ENCODE measurements at places on chromosomes 12 and 14. TPM values are rescaled to one million over a fixed set of nuclear protein-coding genes. Genes with fewer than 3 reads are reported as not detected.

The SMOC1 gene
- total RNA-seq: 14.1 TPM

DNA sequence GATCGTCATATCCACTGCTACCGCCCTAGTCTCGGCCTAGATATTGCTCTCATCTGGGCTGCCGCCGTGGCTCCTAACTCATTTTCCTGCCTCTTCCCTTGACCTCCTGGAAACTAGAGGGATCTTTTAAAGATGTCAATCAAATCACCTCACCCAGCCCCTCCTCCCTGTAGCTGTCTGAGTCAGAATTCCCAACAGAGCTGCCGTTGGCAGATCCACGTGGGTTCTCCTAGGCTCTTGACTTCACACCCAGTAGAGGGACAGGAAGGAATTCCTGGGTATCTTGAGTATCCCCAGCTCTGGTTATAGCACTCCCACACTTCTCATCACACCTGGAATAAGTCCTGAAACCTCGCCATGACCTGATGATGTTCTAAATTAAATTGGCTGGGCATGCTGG, 11.9 kb downstream of the TGFB3 start:
- ATAC-seq: no peak

DNA sequence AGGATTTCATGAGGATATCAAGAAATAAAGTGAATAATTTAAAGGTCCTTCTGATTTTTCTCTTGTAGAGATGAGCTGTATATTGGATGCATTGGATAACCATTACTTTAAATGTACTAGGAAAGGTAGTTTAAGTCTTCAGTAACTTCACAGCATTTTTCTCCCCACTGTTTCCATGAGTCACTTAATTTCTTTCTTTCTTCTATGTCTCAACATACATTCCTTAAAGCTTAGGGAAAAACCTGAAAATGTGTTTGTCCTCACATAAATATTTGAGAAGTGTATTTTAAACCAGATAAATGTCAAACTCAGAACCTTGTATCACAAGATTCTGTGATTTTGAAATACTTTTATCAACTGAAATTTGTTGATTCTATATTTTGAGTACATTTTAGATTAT, 1970.2 kb upstream of the FLRT2 start:
- ATAC-seq: no peak

- no peak for ATAC-seq
These were observed 342.7 kb downstream of the CACNA1C start for GRCh38 chr12:2395354-2395977.

DNA sequence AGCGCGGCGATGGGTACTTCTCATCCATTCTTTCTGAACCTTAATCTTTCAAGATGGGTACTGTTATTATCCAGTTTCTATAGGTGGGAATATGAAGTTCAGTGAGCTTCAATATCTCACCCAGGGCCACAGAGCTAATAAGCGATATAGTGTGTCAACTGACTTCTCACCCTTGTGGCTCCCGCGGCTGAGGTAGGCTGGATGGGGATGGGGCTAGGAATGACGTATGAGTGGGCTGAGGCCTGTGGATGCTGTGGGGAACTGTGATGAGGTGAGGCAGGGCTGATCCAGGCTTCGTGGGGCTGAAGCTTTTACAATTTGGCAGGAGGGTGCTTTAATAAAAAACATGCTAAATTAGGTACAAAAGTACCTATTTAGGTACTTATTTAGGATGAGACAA, 32.9 kb upstream of the ATP23 start:
- no peak for ATAC-seq

The RILPL1 gene
- 16.7 TPM for total RNA-seq

The ABCC9 gene
- total RNA-seq: 0.42 TPM

GRCh38 chr12:127115468-127116035, 1151.4 kb upstream of the TMEM132C start:
- no peak for ATAC-seq

DNA sequence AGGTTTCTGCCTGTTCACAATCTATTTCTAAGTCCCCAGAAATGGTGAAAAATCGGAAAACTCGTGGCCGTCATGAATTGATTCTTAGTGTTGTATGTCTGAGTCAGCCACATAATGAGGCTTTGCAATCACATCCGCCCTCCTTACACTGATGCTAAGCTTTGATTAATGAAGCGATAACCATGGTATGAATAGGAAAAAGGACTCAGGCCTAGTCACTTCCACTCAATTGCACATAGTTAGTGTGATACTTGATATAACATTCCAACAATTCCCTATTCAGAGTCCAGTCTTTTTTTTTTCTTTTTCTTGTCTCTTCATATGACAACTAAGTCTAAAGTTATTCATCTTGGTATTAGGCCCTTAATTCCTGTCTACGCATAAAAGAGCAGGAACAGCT, 1231.0 kb downstream of the VRK1 start:
- no peak for ATAC-seq
